Amniotic epithelial cell (primary cell): ENCODE measurements at places on chromosomes 2 and 18.

DNA sequence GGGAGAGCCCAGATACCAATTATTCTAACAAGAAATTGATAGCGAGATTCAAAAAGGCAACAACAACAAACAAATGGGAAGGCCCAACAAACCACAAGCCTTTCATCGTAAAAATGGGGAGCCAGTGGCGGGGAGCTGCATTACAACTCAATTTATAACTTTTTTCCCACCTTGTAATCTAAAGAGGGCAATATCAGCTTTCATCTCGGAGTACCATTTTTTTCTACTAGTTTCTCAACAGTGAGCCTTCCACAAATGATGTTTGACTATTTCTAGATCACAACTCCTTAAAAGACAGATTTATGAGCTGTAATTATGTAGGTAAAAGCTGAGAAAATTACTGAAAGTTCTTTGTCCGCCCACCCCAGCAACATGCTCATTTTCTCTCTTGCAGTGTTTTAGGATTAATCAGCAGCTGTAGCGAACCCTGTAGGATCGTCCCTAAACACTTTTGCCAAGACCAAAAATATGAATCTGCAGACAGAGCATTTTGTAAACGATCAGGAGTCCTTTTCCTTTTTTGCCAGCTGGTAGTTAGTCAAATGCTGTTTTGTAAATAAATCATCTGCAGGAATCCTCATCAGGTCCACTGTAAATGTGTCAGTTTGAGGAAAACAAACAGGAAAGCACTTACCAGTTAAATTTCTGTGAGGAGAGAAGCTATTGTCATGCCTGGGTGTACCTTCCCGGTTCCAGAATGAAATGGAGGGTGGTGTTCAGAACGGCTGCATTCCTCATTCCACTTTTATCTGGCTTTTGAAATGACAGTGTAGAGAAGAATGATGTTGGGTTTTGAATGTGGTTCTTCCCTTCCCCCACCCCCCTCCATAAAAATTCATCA, 53.2 kb downstream of the EEF1B2 start:
- DNase-seq, result peak; percentile 79

DNA sequence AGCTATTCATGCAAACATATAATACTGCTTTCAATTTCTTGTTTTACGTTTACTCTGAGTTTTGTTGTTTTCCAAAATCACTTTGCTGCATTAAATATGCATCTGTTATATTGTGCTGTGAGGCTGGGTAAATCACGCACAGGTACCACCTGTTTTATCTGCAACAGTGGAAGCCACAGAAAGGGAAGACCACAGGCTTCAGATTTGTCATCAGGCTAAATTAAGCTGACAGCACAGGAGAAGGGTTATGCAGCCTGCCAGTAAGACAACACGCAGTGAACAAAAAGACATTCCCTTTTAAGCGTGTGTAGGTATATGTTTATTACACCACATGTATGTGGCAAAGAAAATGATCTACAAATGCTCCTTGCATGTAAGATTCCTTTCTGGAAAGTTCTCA, 38.2 kb downstream of the ZNF516 start:
- no peak for DNase-seq

- DNase-seq, result no peak
Measured at GRCh38 chr2:234291765-234292204, 205.1 kb downstream of the ARL4C start.

- peak; percentile 73 for DNase-seq
Measured at GRCh38 chr18:12015416-12016062, 34.2 kb downstream of the IMPA2 start.

GRCh38 chr2:237257471-237257951, 156.5 kb downstream of the COL6A3 start:
- peak; percentile 59 for DNase-seq

- DNase-seq, result no peak
Measured at GRCh38 chr18:72530622-72531021, 13.5 kb downstream of the CBLN2 start.

DNA sequence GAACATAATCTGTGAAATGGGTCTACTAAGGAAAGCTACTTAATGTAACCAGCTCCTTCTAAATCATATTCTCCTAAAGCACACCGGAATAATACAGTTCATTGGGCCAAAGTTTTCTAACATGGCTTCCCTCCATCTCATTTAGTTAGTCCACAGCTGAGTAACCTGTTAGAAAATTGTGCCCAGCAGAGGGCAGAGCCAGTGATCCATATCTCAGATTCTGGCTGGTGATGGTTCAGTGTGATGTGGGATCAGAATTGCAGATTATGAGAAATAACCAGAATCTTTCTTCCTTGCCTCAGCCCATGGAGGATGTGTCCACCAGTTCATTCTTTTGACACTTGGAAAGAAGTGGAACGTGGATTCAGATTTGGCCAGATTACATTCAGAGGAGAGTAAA, 9.4 kb upstream of the CTLA4 start:
- no peak for DNase-seq

- DNase-seq, result no peak
Measured at GRCh38 chr2:15886231-15886630, 54.1 kb upstream of the MYCN start.

DNA sequence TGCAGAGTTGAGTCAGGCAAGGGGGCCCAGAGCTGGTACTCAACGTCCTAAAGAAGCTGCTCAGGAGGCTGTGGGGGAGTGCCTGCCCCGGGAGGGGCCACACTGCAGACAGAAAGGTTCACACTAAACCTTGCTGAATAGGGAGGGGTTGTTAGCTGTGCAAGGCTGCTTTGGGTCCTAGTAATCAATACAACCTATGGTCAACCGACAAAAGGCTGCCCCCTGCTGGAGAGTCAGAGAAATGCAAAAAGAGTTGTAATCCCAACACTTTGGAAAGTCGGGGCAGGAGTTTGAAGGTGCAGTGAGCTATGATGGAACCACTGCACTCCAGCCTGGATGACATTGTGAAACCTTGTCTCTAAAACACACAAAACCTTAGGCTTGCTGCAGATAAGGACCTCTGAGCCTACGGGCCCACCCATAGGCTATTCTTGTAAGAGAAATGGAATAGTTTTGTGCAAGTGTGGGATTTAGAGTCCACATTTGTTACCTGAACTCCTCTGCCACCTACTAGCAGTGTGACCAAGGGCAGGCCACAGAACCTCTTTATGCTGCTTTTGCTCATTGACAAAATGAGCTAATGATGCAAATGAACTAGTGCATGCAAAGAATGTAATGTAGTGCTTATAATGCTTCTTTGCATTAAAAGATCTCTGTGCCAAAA, 81.5 kb downstream of the PRPF40A start:
- DNase-seq, result peak; percentile 25

GRCh38 chr2:127094509-127095366, 12.2 kb downstream of the BIN1 start:
- no peak for DNase-seq

DNA sequence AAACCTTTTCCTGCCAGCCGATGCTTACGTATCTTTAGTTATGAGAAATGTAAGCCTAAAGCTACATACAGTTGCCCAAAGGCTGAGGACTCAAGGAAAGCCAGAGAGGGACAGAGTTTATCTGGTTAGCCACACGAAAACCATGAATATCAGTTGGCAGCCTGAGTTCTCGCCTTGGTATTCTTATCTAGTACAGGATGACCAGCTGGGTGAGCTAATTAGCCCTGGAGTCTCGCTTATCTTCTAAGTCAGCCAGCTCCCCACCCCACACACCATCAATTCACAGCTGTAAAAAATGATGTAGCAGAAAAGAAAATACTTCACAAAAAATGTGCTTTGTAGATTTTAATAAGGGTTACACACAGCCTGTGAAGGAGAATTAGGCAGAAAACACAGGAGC, 617.5 kb upstream of the SOX11 start:
- DNase-seq, result no peak

DNA sequence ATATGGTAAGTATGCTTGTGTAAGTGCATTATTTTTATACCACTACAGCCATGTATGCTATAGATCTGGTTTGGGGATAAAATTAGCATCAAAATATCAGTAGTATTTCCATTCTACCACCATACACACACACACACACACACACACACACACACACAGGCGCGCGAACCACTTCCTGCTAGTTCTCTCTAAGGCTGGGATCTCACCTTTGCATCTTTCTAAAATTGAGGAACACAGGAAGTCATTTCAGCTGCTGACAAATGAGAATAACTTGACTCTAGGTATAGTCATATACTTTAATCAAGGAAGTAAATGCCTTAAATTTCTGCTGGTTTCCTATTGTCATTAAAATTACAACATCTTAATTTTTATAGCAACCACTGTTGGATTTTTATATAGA, 72.5 kb downstream of the RBM43 start:
- no peak for DNase-seq

- DNase-seq, result no peak
Measured at GRCh38 chr2:33126552-33126951, 179.8 kb downstream of the LTBP1 start.

- DNase-seq, result no peak
Measured at GRCh38 chr2:169013628-169014026, 17.5 kb downstream of the ABCB11 start.

DNA sequence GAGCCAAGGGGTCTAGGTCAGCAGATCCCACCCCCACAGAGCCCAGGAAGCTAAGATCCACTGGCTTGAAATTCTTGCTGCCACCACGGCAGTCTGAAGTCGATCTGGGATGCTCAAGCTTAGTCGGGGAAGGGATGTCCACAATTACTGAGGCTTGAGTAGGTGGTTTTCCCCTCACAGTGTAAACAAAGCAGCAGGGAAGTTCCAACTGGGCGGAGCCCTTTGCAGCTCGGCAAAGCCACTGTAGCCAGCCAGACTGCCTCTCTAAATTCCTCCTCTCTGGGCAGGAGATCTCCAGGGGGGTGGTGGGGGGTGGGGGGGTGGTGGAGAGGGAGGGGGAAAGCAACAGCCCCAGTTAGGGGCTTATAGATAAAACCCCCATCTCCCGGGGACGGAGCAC, 419.5 kb downstream of the NUP35 start:
- DNase-seq, result no peak

DNA sequence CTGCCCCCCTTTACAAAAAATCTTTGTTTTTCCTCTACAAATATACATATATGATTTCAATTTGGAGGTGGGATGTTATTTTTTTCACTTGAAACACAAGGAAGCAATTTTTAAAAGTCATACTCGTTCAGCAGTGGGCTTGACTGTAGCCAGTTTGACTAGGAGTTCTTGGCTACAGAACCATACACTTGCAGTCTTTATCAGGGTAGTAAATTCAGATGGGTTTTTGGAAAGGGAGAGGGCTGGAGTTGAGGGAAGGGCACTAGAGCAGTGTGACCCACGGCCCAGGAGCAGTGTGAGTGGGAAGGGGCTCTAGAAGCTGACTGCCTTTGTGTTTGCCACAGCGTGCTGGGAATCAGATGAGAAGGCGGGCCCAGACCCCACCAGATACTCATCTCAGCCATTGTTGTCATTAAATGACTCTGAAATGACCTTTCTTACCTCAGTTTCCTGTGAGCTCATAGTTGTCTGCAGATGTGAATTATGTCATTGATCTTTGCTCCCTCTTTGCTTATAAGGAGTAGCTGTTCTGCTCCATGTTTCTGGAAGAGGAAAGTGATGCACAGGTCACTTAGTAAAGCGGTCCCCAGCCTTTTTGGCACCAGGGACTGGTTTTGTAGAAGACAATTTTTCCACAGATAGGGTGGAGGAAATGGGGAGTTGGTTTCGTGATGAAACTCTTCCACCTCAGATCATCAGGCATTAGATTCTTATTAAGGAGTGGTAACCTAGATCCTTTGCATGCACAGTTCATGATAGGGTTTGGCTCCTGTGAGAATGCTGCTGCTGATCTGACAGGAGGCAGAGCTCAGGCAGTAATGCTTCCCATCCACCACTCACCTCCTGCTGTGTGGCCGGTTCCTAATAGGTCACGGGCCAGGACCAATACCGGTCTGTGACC, 116.8 kb downstream of the SPTBN1 start:
- DNase-seq, result no peak

DNA sequence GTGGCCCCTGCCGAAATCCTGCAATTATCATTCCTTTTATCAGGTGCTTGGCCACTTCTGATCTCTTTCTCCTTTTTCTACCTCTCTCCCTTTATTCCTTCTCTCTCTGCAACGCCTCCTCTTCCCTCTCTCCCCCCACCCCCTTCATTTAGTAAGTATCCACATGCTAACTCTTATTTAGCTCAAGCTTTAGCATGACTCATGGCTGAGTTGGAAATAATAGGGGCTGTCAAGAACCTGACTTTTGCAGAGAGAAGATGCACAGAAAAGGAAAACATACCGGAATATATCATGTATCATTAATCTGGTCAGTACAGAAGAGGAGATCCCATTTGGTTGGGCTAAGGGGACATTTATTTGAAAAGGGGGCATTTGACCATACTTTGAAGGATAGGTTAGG, 33.1 kb downstream of the FAM171B start:
- peak; percentile 18 for DNase-seq

DNA sequence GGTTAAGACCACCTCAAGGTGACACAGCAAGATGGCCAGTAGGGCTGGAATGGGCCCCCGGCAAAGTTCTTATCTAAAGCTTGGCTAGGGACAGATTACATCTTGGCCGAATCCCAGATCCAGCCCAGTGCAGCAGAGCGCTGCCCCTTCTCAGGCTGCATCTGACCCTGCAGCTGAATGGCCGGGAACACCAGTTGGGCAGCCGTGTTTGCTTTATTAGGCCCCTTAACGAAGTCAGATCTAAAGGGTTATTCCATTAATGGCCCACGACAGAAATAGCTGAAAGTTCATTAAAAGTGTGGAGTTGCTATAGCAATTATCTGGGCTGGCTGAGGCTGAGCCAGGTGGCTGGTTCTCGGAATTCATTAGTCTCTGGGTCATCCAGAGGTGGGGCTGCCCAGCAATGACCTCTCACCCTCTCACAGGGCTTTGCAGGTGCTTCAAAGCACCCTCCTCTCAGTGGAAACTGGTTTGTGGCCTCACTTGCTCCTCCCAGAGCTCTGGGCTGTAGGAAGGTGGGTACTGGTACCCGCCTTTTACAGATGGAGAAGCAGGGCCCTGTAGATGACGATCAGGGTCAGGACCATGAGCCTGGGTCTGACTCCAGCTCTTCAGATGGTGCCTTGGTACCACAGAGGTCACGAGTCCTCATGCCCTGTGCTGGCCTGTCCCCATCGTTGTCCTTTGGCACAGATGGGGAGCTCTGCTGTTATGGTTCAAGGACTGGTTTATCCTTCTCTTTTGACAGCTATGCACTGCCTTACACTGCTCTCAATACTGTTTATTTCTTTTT, 68.8 kb downstream of the EMX1 start:
- no peak for DNase-seq

GRCh38 chr2:112827604-112828185, 8.9 kb downstream of the IL1B start:
- peak; percentile 38 for DNase-seq

DNA sequence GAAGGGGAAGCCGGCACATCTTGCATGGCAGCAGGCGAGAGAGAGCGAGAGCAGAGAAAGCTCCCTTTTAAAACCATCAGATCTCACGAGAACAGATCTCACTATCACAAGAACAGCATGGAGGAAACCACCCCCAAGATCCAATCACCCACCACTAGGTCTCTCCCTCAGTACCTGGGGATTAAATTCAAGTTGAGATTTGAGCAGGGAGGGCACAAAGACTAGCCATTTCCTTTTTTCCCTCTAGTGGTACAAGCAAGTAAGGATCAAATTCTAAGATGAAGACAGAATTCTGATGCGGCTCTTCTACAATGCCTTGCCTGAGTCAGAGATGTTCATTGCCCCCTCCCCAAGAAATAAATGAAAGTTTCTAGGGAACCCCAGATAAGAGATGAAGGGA, 45.6 kb upstream of the ANKRD44 start:
- peak; percentile 6 for DNase-seq

GRCh38 chr18:45012286-45012685, 331.6 kb downstream of the SETBP1 start:
- no peak for DNase-seq
